ENCODE measurements at places on chromosomes 13 and 19.

GRCh38 chr19:40806423-40807146 is 7.6 kb downstream of the EGLN2 start:
- DNase-seq = peak; percentile 98

GRCh38 chr13:39297664-39298171 is 259.5 kb downstream of the NHLRC3 start:
- DNase-seq = no peak

DNA sequence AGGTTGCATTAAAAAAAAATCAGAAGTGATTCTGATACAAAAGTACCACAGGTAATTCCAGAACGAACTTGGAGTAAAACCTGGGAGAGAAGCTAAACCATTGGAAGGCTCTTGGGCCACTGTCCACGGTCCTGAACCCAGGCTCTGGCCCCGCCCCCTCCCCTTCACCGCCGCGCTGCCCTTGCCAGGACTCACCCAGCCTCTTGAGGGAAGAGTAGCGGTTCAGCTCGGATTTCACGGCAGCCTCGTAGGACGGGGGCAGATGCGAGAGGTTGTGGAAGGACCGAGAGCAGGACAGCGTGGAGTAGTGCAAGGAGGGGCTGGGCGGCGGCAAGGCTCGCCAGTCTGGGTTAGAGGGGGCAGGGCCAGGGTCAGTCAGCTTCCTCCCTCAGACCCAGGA is 5.7 kb downstream of the SHISA7 start:
- DNase-seq = peak; percentile 57

DNA sequence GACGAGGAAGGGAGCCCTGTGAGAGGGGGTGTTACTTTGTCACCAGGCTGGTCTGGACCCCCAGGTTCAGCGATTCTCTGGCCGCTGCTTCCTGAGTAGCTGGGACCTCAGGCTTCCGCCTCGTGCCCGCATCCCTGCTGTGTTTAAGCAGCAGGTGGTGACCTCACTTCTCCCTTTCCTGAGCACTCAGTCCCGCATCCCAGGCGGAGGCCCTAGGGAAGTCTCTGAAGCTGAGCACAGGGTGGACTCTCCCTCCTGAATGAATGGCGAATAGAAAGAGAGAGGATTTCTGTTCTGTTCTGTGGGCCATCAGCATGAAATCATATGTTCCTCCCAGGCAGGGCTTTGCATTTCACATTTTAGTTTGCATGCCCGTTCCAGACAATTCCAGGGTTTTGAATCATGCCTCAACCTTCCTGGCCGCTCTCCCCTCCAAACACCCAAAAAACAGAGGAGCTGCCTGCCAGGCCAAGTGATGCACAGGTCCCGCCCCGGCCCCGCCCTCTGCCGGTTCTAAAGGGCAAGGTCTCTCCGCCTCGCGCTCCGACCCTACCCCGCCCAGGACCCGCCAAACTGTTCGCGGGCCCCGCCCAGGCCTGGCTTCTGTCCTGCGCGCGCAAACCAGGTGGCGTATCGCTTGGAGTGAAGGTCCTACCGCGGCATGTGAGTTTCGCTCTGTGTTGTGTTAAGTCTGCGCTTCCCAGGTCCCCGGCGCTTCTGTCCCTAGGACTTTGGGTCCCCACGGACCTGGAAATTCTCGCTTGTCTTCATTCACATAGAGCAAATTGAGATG is 35.1 kb upstream of the ZNF808 start:
- no peak for DNase-seq

GRCh38 chr19:47506459-47506858 is 8.4 kb downstream of the NAPA start:
- DNase-seq = no peak

DNA sequence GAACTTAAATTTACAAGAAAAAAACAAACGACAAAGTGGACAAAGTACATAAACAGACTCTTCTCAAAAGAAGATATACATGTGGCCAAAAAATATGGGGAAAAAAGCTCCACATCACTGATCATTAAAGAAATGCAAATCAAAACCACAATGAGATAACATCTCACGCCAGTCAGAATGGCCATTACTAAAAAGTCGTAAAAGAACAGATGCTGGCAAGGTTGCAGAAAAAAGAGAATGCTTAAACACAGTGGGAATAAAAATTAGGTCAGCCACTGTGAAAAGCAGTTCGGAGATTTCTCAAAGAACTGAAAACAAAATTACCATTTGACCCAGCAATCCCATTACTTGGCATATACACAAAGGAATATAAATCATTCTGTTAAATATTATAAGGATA is 132.7 kb downstream of the UGGT2 start:
- peak; percentile 83 for DNase-seq

Measured in fibroblast of villous mesenchyme (primary cell).